ENCODE measurements at places on chromosomes 6 and 20. TPM values are rescaled to one million over a fixed set of nuclear protein-coding genes. Genes with fewer than 3 reads are reported as not detected.

GRCh38 chr6:75318900-75319299 lies 34.3 kb upstream of the TMEM30A start:
- DNase-seq, result no peak

- no peak for DNase-seq
These were observed 9.9 kb upstream of the C6orf141 start for GRCh38 chr6:49540614-49541013.

- no peak for DNase-seq
These were observed 54.0 kb downstream of the PHACTR2 start for GRCh38 chr6:143731789-143732188.

DNA sequence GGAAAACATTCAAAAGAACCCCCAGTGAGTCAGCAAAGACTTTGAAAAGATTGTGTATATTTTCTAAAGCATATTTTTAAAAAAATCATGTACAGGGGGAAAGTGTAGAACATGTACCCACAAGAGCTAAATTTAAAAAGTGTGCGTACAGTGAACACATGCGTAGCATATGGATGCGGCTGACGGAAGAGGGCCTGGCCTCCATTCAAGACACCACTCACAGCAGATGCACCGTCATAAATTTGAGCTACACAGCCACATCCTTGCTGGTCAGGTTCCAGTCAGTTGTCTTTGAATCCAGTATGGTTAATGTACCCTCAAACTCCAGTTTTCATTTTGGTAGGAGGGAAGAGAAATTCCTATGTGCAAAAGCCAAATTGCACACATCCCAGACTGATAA lies 54.3 kb upstream of the SPACA1 start:
- DNase-seq, result no peak

DNA sequence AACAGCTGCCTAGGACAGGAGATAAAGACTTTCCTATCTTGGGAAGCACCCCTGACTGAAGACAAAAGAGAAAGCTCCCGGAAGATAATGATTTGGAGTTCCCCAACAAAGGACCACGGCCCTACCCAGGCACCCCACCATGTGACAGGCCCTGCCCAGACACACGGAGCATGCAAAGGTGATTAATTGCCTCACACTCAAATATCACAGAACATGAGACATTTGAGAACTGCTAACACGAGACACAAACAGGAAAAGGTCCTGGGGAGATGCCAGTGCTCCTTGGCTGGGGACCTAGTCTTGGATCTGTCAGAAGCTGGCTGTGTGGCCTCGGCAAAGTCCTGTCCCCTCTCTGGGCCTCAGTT lies 82.5 kb upstream of the PTPN1 start:
- DNase-seq, result no peak

PRL gene
- 0.33 TPM for total RNA-seq

RSPH9 gene
- total RNA-seq, result 0.34 TPM

GRCh38 chr6:16730738-16731477 lies 30.4 kb downstream of the ATXN1 start:
- no peak for DNase-seq

GRCh38 chr6:116218172-116218633 lies 35.7 kb downstream of the TSPYL4 start:
- no peak for DNase-seq

GRCh38 chr20:21251278-21251677 lies 51.9 kb upstream of the XRN2 start:
- no peak for DNase-seq

DNA sequence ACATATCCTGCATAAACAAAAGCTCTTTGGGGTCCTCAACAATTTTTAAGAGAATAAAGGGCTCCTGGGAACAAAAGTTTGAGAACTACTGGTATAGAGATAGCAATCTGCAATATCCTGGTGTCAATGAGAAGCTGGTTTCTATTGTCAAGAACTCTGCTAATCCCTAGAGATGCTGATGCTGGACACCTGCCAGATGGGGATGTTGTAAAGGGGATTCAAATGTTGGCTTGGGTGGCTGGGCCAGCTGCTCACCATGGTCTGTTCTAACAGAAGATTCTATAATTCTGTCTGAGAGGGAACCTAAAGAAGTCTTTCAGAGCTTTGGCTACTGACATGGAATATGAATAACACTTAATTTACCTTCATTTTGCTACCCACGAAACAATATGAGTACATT lies 137.8 kb downstream of the BTBD9 start:
- no peak for DNase-seq

HDGFL1 gene
- total RNA-seq, result not detected

- no peak for DNase-seq
These were observed 161.6 kb upstream of the EXOC2 start for GRCh38 chr6:854406-855118.
